ENCODE measurements at places on chromosomes 3 and 15.

DNA sequence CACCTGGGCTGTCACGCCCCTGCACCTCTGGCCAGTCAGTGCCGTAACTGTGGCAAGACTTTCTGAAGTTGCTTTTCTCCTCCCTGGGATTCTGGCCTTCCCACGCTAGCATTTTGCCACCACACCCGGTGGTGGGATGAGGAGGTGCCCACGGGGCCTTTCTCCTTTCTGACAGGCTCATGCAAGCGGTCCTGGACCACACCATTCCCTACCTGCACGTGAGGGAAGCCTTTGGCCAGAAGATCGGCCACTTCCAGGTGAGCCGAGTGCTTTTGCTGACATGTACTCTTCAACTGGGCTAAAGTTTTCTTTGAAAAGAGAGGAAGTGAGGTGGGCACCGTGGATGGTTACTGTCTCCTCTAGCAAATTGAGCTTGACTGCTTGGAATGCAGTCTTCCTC lies 9.6 kb downstream of the IVD start:
- no peak for DNase-seq

DNA sequence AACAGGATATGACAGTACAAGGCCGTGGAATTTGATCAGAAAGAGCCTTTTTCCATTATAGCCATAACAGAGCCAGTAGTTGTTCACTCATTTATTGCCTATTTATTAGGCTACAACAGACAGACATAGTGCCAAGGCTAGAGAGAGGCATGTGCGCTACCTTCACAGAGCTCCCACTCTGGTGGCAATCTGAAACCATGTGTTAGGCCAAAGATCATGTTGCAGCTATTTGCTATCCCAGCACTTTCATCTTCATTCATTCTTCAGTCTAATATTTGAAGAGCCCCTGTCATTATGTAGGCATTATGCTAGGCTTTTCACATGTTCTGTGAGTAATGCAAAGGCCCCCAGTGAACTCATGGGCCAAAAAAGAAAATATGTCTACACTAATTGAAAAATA lies 404.8 kb downstream of the IGSF11 start:
- no peak for DNase-seq

- DNase-seq, result no peak
Observed at GRCh38 chr3:31979001-31979697, 1.9 kb downstream of the OSBPL10 start.

GRCh38 chr3:194657439-194657838 lies 14.6 kb downstream of the LSG1 start:
- no peak for DNase-seq

DNA sequence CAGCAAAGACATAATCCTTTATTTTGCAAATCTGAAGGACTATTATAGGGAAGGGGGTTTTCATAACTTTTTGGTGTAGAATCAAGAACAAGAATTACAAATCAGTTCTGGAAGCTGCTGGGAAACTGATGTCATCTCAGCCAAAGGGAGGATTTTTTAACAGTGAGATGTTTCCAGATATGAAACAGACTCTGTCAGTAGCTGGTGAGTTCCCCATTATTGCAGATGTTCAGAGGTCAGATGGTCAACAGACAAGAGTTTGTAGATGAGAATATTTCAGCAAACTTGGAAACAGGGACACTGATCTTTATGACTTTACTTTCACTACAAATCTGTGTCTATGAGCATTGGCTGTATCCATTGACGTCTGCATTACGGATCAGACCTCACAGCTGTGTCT lies 71.9 kb upstream of the LPP start:
- DNase-seq, result no peak
